ENCODE measurements at places on chromosomes 5 and 9. TPM values are rescaled to one million over a fixed set of nuclear protein-coding genes. Genes with fewer than 3 reads are reported as not detected.

GRCh38 chr5:61277781-61278180 is 54.3 kb upstream of the ZSWIM6 start:
- no peak for DNase-seq

Gene GRM6
- not detected for total RNA-seq

Gene CCL19
- not detected for total RNA-seq

Gene B4GALT7
- total RNA-seq: 33.8 TPM

Gene HTR4
- total RNA-seq: not detected

Gene IL4
- total RNA-seq: not detected

Gene MED7
- 16.3 TPM for total RNA-seq

- no peak for DNase-seq
Measured at GRCh38 chr5:175707751-175708375, 50.0 kb downstream of the HRH2 start.

DNA sequence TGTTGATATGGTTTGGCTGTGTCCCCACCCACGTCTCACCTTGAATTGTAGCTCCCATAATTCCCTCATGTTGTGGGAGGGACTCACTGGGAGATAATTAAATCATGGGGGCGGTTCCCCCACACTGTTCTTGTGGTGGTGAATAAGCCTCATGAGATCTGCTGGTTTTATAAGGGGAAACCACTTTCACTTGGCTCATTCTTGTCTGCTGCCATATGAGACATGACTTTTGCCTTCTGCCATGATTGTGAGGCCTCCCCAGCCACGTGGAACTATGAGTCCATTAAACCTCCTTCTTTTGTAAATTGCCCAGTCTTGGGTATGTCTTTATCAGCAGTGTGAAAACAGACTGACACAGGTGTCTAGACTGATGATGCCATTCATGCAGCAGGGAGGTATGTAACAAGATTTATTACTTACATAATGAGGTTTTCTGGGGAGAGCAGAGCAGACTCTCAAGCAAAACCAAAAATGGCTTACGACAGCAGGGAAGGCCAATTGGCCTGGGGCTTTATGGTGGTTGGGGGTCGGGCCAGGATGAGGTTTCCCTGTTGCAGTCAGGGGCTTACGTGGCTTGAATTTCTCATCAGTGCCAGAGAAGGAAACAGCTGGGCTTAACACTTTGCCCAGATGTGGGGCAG is 9.5 kb upstream of the COMMD10 start:
- peak; percentile 28 for DNase-seq

DNA sequence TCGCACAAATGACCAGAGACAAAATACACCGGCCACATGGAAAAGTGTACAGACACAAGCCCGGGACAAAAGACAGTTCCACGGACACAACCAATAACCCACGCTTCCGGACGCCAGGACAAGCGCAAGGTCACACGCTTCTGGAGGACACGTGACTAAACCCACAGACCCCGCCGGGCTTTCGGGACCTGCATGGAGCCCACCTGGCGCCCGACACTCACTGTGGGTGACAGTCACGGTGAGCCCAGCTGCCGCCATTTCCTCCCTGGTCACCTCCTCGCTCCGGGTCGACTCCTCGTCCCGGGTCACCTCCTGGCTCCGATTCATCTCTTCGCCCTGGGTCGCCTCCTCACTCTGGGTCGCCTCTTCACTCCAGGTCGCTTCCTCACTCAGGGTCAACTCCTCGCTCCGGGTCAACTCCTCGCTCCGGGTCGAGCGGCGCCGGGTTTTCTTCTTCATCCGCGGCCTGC is 470 bp downstream of the BAG1 start:
- DNase-seq: peak; percentile 29

- no peak for DNase-seq
Measured at GRCh38 chr5:38825494-38825893, 20.3 kb upstream of the OSMR start.

Gene OR13C8
- not detected for total RNA-seq

DNA sequence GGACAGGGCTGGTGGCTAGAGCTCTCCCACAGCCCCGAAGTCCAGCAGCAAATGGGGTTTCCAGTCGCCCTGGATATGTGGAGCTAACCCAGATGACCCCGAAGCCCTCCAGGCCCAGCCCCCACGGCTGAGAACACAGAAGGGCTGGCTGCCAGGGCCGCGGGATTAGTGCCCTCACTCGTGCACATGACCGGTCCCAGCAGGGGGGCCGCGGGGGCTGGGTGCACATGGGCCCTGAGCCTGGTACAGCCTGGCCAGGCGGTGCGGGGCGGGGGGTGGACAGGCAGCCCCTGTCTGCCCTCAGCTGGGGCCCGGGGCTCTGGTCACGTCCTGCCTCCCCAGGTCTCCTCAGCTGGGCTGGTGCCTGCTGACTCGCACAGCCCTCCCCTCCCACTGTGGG is 5.9 kb downstream of the SSNA1 start:
- peak; percentile 27 for DNase-seq

DNA sequence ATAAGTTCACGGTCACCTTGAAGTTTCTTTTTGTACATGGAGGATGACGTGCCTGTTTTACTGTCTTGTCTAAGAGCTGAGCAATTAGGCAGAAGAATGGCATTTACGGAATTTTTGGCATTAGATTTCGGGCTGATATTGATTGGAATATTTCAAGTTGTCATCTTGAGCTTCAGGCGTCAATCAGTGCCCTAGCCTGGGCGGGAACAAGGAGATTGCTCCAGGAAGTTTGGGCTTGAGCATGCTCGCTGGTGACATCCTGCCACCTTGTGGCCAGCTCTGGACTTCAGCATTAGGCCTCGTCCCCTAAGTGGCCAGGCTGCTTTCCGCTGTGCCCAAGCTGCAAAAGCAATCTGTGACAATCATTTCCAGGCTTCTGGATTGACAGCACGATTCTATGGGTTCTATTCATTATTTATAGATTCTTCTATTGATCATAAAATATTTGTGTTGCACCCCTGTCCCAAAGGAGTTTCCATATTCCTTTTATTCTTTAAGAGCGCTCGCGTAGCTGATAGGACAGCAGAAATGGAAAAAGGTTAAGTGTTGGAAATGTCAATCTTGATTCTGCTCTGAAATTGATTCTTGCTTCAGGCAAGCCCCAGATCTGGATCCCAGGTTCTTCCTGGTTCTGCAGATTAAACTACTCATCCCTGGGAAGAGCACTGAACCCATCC is 79.3 kb downstream of the SLC28A3 start:
- DNase-seq: peak; percentile 84

DNA sequence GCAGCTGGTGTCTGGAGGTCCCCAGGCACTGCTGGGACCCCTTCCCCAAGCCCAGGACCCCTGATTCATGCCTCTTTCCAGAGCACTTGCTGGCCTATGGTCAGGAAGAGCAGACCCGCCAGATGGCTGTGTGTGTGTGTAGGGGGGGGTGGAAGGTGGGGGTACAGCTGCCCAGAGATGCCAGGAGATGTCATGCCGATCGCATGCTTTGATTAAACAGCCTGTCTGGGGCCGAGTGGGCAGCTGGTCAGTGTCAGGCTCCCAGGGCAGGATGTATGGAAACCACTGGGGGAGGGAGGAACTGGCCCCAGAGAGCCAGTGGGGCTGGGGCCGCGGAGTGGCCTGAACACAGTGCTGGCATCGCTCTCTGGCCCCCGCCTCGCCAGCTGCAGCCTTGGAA is 23.7 kb downstream of the RXRA start:
- no peak for DNase-seq

- DNase-seq: no peak
Measured at GRCh38 chr5:133700251-133700650, 87.9 kb upstream of the FSTL4 start.

- no peak for DNase-seq
Measured at GRCh38 chr9:90061187-90061586, 456.4 kb downstream of the GADD45G start.

Gene PCDHB15
- total RNA-seq: 1.6 TPM

DNA sequence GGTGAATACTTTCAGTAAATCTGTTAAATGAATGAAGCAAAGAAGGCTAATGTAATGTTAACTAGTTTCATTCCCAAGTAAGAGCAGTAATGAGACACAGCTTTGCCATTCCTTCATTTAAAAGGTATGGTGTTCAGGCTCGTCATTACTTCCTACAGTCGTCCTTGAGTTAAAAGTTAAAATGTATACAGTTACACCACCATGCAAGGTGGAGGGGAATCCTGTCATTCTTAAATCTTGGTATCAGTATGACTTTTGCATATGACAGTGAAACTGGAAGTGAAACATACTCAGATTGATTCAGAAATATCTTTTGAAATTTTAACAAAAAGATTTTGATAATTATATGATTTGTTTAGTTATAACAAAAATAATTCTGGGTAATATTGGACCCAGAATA is 25.9 kb downstream of the MTRR start:
- no peak for DNase-seq

GRCh38 chr5:162221910-162222309 is 154.3 kb downstream of the GABRG2 start:
- no peak for DNase-seq

DNA sequence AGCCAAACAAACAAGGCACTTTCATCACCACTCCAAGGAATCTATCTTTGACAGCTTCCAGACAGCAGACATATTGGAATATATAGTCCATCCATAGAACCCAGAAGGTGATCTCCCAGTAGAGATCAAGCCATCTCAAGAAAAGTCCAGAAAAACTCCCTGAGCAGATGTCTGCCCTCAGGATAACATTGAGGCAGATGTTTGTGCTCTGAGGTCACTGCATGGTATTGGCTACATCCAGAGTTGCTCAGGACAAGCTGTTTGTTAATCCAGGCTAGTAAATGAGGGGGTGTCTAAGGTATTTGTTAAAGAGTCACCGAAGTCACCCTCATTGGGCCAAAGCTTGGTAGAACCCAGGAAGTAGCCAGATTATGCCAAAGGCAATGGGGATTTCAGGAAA is 556.3 kb upstream of the KLF4 start:
- no peak for DNase-seq

GRCh38 chr5:95878417-95879323 is 56.1 kb upstream of the GLRX start:
- no peak for DNase-seq

Gene PDE8B
- not detected for total RNA-seq

Gene CBY3
- total RNA-seq: not detected

Gene WDR38
- total RNA-seq: not detected

GRCh38 chr5:153544706-153545105 is 54.2 kb downstream of the GRIA1 start:
- DNase-seq: no peak

Gene MARCHF11
- total RNA-seq: not detected

- DNase-seq: no peak
Measured at GRCh38 chr9:136312009-136312375, 8.1 kb upstream of the CCDC187 start.

GRCh38 chr9:129832982-129833381 is 2.1 kb downstream of the C9orf78 start:
- DNase-seq: no peak

Gene ORM2
- total RNA-seq: not detected

Gene UGCG
- 288 TPM for total RNA-seq

GRCh38 chr5:96538808-96539250 is 105.8 kb upstream of the PCSK1 start:
- no peak for DNase-seq

- DNase-seq: no peak
Measured at GRCh38 chr5:142048272-142048671, 35.4 kb upstream of the GNPDA1 start.

GRCh38 chr9:115213818-115214334 is 95.9 kb upstream of the TNC start:
- DNase-seq: no peak

GRCh38 chr5:16625096-16625495 is 8.3 kb upstream of the RETREG1 start:
- DNase-seq: no peak

DNA sequence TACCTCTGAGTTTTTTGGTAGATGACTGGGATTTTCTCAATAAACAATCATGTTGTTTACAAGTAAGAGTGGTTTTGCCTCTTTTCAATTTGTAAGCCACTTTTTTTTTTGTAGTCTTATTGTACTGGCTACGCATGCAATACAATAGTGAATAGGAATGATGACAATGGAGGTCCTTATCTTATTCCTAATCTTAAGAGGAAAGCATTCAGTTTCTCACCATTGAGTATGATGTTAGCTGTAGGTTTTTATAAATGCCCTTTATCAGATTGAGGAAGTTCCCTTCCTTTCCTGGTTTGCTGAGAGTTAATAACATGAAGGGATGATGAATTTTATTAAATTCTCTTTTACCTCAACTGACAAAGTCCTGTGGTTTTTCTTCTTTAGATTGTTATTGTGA is 155.2 kb downstream of the ADAMTSL1 start:
- no peak for DNase-seq
